ENCODE measurements at places on chromosomes 4 and X. TPM values are rescaled to one million over a fixed set of nuclear protein-coding genes. Genes with fewer than 3 reads are reported as not detected.

The PIGA gene
- total RNA-seq, result 16.4 TPM

The NPY1R gene
- total RNA-seq, result 19.8 TPM

The CT47A1 gene
- total RNA-seq, result not detected

The AKAP14 gene
- total RNA-seq, result 5.1 TPM

The MAGEB10 gene
- total RNA-seq, result not detected

The SAGE1 gene
- total RNA-seq, result not detected

The DRP2 gene
- total RNA-seq, result 11.3 TPM

The GPRIN3 gene
- 42.9 TPM for total RNA-seq

The BEX5 gene
- 57.9 TPM for total RNA-seq

The ARMCX2 gene
- 67.6 TPM for total RNA-seq

The CNGA2 gene
- total RNA-seq, result not detected

The PSMD10 gene
- total RNA-seq, result 108 TPM

The ADAMTS3 gene
- 13.1 TPM for total RNA-seq

The NHS gene
- total RNA-seq, result 14.8 TPM

The DMRTC1B gene
- 2.5 TPM for total RNA-seq

The STS gene
- 11.5 TPM for total RNA-seq

The SYP gene
- 273 TPM for total RNA-seq

The IRS4 gene
- total RNA-seq, result 14.5 TPM

The KCNIP4 gene
- 31.4 TPM for total RNA-seq

The FMR1NB gene
- total RNA-seq, result not detected

The ODAM gene
- not detected for total RNA-seq

The NDP gene
- 12.9 TPM for total RNA-seq

The IQCM gene
- total RNA-seq, result not detected

The ENPP6 gene
- 1.8 TPM for total RNA-seq

The SSX3 gene
- not detected for total RNA-seq

The BEND2 gene
- total RNA-seq, result not detected

The GAGE1 gene
- total RNA-seq, result not detected

The NAT8L gene
- total RNA-seq, result 25.6 TPM

The CSAG2 gene
- not detected for total RNA-seq

The DCAF8L1 gene
- not detected for total RNA-seq

The NKRF gene
- 20.8 TPM for total RNA-seq

The TLR10 gene
- 4.2 TPM for total RNA-seq

The SFRP2 gene
- 4.8 TPM for total RNA-seq

The ERVMER34-1 gene
- total RNA-seq, result 0.69 TPM

The VEGFC gene
- total RNA-seq, result 3.5 TPM

The MAGEA11 gene
- not detected for total RNA-seq

The NEUROG2 gene
- 1.6 TPM for total RNA-seq

The SORCS2 gene
- total RNA-seq, result 20.3 TPM

Data from diencephalon (tissue), 1 donor.